H9 (cell line): ENCODE measurements at places on chromosomes 6 and 20. TPM values are rescaled to one million over a fixed set of nuclear protein-coding genes. Genes with fewer than 3 reads are reported as not detected.

GPSM3 gene
- 11.8 and 12.0 TPM in 2 replicates for total RNA-seq

PCK1 gene
- not detected in 2 replicates for total RNA-seq

ECT2L gene
- not detected in 2 replicates for total RNA-seq

CTCFL gene
- total RNA-seq = 0.79 and 0.90 TPM in 2 replicates

CBLN4 gene
- not detected in 2 replicates for total RNA-seq

HTR1B gene
- 0.83 and 1.1 TPM in 2 replicates for total RNA-seq

MAPK13 gene
- 18.9 and 19.2 TPM in 2 replicates for total RNA-seq

RAB44 gene
- 0.04 TPM in 1 of 2 replicates, not detected in the other for total RNA-seq

AKAP12 gene
- total RNA-seq = 48.5 and 52.3 TPM in 2 replicates

PPARD gene
- 11.7 and 13.9 TPM in 2 replicates for total RNA-seq

RGS17 gene
- 3.2 and 3.8 TPM in 2 replicates for total RNA-seq

FKBP1C gene
- 0.52 and 1.2 TPM in 2 replicates for total RNA-seq

DSTN gene
- 145 and 148 TPM in 2 replicates for total RNA-seq

STX11 gene
- 0.11 and 0.22 TPM in 2 replicates for total RNA-seq

HBS1L gene
- total RNA-seq = 104 and 110 TPM in 2 replicates

TGM3 gene
- not detected in 2 replicates for total RNA-seq

ASIP gene
- not detected in 2 replicates for total RNA-seq

PRDM13 gene
- 0.15 TPM in 1 of 2 replicates, not detected in the other for total RNA-seq

JAG1 gene
- total RNA-seq = 54.0 and 58.1 TPM in 2 replicates

OPRM1 gene
- not detected in 2 replicates for total RNA-seq

LST1 gene
- total RNA-seq = not detected in 2 replicates

TCP11 gene
- not detected in 2 replicates for total RNA-seq

BCAS1 gene
- 0.15 and 0.37 TPM in 2 replicates for total RNA-seq

PACRG gene
- total RNA-seq = 0.26 TPM in 2 replicates

EPHA7 gene
- 9.4 and 9.5 TPM in 2 replicates for total RNA-seq

DEFB132 gene
- not detected in 2 replicates for total RNA-seq

RAMACL gene
- total RNA-seq = 0.28 and 0.29 TPM in 2 replicates

KHDC1L gene
- 0.37 TPM in 1 of 2 replicates, not detected in the other for total RNA-seq

CCN6 gene
- total RNA-seq = not detected in 2 replicates

TUBE1 gene
- total RNA-seq = 11.6 and 12.9 TPM in 2 replicates

PYGB gene
- total RNA-seq = 46.9 TPM in 2 replicates

TDRD6 gene
- 0.02 and 0.15 TPM in 2 replicates for total RNA-seq

STMND1 gene
- total RNA-seq = not detected in 2 replicates

SOX4 gene
- total RNA-seq = 108 and 112 TPM in 2 replicates

LY6G6D gene
- not detected in 2 replicates for total RNA-seq

DEFB125 gene
- total RNA-seq = not detected in 2 replicates

KIAA0408 gene
- 3.1 and 4.7 TPM in 2 replicates for total RNA-seq

HCK gene
- 1.7 and 1.8 TPM in 2 replicates for total RNA-seq

PTGIS gene
- total RNA-seq = 18.9 and 20.0 TPM in 2 replicates

RBPJL gene
- total RNA-seq = 0.28 TPM in 1 of 2 replicates, not detected in the other

DSP gene
- total RNA-seq = 47.9 and 48.9 TPM in 2 replicates

OTOR gene
- total RNA-seq = not detected in 2 replicates

RRBP1 gene
- 89.8 and 97.8 TPM in 2 replicates for total RNA-seq

GJA1 gene
- 528 and 530 TPM in 2 replicates for total RNA-seq

TAF8 gene
- 30.4 and 32.9 TPM in 2 replicates for total RNA-seq

LSM2 gene
- 114 and 123 TPM in 2 replicates for total RNA-seq

LAMP5 gene
- total RNA-seq = 0.35 and 0.42 TPM in 2 replicates

USP49 gene
- total RNA-seq = 18.7 and 19.0 TPM in 2 replicates

BPIFB1 gene
- not detected in 2 replicates for total RNA-seq

PGC gene
- total RNA-seq = not detected in 2 replicates

TSBP1 gene
- total RNA-seq = not detected in 2 replicates

RSPO4 gene
- 5.0 and 6.7 TPM in 2 replicates for total RNA-seq

CST11 gene
- not detected in 2 replicates for total RNA-seq
